Neural crest cell (in vitro differentiated cells): ENCODE measurements at places on chromosomes 7 and 10. TPM values are rescaled to one million over a fixed set of nuclear protein-coding genes. Genes with fewer than 3 reads are reported as not detected.

DNA sequence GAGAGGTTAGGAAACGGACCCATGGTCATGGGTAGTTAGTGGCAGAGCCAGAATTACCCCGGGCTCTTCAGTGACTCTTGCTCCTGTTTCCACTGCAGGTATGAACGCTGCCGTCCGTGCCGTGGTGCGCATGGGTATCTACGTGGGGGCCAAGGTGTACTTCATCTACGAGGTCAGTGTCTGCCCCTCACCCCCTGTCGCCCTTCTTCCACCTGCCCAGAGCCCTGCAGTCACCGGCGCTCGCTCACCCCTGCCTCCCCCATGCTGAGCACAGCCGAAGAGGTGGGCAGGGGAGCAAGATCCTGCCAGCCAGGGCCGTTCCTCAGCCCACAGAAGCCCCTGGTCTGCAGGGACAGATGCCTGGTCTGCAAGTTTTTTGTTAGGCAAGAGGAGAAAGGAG is 14.9 kb downstream of the PFKP start:
- no peak for DNase-seq

- no peak for DNase-seq
Observed at GRCh38 chr10:120940299-120940900, 89.2 kb downstream of the WDR11 start.

DNA sequence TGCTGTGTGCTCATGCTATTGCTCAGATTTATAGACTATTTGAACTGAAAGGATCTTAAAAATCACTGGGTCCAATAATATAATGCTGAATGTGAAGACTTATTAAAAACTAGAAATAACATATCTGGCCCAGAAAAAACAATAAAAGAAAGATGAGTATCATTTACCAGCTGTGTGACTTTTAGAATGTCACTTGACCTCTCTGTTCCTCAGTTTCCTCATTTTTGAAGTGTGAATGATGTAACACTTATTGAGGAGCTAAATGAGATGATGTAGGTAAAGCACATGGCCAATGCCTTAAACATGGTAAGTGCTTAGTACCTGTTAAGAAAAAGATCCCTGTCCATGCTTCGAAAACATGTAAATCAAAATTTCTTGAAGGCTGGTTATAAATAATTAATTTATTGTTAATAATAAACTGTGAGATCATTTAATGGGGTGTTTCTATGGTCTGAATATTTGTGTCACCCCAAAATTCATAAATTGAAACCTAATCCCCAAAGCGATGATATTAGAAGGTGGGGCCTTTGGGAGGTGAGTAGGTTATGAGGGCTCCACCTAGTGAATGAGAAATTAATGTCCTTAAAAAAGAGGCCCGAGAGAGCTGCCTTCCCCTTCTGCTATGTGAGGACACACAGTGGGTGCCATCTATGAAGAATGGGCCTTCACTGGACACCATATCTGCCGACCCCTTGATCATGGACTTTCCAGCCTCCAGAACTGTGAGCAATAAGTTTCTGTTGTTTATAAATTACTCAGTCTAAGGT is 13.0 kb downstream of the DNTT start:
- DNase-seq: no peak

DNA sequence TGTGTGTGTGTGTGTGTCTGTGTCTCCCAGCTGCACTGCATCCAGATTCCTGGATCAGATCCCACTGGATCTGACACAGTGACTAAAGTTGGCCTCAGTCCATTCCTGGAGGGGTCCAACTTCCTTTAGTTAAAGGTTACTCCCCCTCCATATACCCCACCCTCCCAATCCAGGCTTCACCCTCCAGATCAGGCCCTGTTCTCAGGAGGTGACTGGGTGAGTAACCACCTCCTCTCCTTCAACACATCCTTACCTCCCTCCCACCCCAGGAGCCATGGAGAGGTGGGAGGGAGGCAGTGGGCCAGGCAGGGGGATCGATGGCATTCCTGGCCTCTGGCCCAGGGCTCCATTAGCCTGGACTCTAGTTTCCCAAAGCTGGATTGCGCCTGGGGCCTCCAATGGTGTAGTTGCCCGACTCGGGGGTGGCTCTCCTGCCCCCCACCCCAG is 11.3 kb downstream of the KCNIP2 start:
- no peak for DNase-seq

Gene SPDYE16
- total RNA-seq: 0.35 TPM in 1 of 2 replicates, not detected in the other
